Fibroblast of upper back skin (primary cell): ENCODE measurements at places on chromosomes 1 and 21.

- peak; percentile 83 for DNase-seq
These were observed 31.5 kb upstream of the DNASE2B start for GRCh38 chr1:84366786-84367185.

DNA sequence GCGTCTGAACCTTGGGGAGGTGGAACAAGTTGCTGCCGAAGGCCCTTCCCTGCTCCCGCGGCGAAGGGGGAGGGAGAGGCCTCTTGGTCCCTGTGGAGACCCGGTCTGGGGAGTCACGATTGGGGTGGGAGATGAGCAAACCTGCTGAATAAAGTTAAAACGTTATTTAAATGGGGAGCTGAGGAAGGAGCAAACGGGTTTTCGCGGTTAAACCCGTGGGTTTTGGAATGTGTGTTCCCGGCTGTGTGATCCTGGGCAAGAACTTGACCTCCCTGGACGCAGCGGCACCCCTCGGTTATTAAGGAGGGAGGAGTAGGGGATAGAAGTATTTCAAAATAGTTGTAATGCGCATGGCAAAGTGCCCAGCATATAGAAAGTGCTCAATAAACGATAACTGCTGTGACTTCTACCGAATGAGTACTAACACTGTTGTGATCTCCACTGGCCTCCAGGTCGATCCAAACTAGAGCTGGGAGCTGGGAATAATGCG lies 3.4 kb downstream of the FAM110D start:
- DNase-seq = no peak

GRCh38 chr1:231108516-231109302 lies 53.1 kb upstream of the TRIM67 start:
- DNase-seq = no peak

- DNase-seq = no peak
These were observed 505.5 kb downstream of the LMO4 start for GRCh38 chr1:87834151-87834550.

DNA sequence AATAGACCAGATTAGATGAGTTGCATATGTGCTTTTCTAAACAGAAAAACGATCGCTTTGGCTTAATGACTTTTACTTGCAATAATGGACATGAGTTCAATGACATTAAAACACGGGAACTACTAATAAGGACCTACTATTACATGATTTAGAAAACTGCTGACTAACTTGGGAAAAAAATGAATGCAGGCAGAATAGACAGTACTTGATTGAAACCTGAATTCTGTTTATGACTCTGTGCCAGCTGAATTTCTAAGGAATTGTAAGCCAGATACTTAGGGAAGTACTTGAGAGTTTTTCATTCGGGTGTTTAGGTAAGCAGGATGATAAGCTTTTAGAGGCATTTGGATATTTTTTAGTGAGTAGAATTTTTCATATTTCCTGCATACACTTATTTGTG lies 12.0 kb downstream of the ADGRL2 start:
- DNase-seq = peak; percentile 50

DNA sequence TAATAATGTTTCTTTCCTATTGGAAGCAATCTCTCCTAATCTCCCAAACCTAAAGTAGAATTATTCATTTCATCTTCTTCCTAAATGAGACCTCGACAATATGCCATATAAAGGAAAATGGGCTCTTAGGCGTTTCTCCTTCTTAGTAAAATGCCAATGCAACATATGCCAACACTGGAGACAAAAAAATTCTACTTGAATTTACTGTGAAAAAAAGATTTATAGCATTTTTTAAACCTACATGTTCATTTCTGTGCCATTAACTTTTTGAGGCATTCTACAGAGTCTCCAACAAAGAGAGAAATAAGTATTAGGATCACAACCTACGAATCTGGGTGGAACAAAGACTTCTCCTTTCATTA lies 1.3 kb downstream of the WDR47 start:
- no peak for DNase-seq

- peak; percentile 60 for DNase-seq
These were observed 142.3 kb upstream of the EDN2 start for GRCh38 chr1:41626616-41627375.

- no peak for DNase-seq
These were observed 9.1 kb upstream of the PDIK1L start for GRCh38 chr1:26102526-26102925.

- DNase-seq = no peak
These were observed 78.0 kb upstream of the TNFSF18 start for GRCh38 chr1:173128742-173129141.

GRCh38 chr1:248786156-248786555 lies 30.6 kb upstream of the LYPD8 start:
- no peak for DNase-seq

GRCh38 chr1:8170059-8170835 lies 144.1 kb upstream of the ERRFI1 start:
- no peak for DNase-seq

DNA sequence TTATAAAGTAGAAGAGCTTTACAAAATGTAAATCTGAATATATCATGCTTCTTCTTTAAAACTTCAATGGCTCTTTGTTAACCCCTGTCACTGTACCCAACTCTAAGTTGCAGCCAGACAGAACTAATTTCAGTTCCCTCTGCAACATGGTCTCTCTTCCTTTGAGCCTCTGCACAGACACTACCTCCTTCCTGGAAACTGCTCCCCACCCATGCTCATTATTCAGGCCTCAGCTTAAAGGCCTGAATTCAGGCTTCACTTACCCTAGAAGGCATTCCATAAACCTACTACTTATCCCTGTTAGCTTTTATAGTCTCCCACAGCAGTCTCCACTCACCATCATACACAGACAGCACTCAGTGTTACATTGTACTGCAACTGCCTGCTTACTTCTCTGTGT lies 2.6 kb upstream of the EEIG2 start:
- no peak for DNase-seq

DNA sequence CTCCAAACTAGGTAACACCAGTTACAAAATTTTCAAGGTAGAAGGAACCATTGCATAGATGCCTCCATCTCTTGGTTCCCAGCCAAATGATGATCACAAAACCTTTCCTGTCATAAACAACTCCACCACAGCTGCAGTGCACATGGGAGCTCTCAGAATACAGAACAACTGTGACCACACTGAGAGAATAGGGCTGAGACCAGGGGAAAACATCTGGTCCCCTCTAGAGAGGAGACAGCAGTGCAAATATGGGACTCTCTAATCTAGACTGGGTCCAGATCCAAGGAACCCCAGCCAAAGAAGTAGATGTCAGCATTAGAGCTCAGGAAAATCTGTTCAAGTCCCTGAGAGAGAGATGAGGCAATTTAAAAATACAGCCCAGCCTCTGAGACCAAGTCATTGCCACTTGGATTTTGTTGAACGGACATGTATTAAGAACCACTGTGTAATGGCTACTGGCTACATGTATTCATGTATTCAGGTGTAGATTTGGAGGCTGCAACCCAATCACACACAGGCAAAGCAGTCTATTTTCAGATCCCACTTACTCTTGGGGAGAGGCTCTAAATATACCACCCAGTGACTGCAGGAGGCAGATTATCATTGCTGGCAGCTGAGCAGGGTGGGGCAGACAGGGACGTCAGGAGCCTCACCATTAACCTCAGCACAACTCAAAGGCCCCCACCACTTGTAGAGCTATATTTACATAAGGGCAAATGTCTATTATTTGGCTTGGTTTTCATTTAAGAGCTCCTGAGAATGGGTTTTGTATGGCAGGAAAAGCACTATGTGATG lies 7.6 kb upstream of the RXRG start:
- no peak for DNase-seq
